Stimulated activated CD8-positive, alpha-beta memory T cell treated with anti-CD3 and anti-CD28 coated beads, Interleukin-15, amount 100 ng/mL, for 48 hours (primary cell): ENCODE measurements at places on chromosomes 3 and 15.

DNA sequence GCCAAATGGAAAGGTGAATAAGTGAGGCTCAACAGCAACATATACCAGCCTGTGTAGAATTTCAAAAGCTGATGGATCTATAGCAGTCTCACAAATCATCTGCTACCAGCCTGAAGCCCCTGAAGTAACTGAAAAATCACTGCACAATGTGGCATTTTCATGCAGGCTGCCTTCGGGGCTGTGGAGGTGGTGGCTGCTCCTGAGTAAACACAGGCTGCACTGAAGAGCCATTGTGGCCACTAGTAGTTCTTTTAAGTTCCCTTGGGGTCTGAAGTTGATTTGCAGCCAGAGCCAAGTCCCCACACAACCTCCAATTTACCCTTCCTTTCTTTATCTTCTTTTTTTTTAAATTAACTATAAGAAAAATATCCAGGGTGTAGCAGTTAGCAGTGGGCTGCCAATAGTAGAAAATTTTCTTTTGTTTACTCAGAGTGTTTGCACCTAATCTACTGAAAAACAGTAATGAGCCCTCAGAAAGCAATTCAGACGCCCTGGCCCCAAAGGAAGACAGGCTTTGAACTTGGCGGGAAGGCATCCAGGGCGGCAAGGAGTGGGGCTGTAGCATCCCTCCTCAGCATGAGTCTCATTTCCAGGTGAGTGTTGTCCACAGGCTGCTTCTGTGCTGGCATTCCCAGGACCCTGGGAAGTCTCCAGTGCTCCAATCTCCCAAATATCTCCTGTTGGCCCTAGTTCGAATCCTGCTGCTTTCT is 13.3 kb upstream of the SUSD5 start:
- DNase-seq, result no peak

GRCh38 chr3:106125321-106125720 is 256.5 kb upstream of the CBLB start:
- no peak for DNase-seq

GRCh38 chr3:14110699-14111098 is 14.0 kb downstream of the CHCHD4 start:
- no peak for DNase-seq

DNA sequence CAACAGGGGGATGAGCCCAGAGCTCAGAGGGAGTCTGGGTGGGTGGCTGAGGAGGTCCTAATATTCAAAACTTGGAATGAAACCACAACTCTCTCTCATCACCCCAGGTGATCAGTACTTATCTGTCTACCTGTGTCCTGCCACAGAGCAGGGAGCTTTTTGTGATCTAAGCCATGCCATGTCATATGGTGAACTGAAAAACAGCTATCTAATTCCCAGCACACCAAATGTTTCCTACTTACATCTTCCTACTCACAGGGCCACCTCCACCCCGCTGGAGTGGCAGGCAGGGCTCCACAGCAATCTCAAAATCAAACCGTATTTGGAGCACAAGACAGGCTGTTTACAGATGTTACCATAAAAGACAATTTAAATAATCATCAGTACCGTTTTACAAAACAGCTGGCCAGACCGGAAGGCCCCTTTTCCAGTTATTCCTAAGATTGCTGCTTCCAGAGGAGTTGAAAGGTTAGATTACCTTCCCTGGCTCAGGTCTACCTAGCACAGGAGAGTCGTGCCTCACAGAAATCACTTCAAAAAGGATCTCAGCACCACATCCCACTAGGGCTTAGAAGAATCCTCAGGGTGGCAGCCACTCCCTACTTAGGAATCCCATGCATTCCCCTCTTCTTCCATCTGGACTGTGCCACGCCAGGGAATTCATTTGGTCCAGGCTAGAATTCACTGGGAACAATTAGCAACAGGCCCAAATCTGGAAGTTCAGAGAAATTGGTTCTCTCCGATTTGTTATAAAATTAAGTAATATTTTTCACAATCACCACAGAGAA is 226.6 kb upstream of the IL12A start:
- DNase-seq, result no peak

DNA sequence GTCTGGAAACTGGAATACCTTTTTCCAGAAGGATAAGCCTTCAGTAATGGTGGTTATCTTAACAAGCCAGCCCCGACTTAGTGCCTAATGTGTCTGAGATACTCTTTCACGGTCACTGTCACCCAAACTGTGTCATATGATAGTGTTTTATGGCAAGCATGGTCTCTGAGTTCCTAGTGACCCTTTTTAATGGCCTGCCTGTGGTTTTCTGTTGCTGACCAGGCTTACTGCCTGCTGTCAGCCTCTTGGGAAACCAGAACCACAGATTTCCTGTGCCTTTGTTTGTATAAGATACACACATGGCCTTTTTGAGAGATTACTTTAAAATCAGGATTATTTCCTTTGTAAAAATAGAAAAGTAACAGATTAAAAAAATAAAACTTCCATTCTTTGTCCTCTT is 22.4 kb downstream of the HPS3 start:
- no peak for DNase-seq
